ENCODE measurements at places on chromosomes 5 and 9.

DNA sequence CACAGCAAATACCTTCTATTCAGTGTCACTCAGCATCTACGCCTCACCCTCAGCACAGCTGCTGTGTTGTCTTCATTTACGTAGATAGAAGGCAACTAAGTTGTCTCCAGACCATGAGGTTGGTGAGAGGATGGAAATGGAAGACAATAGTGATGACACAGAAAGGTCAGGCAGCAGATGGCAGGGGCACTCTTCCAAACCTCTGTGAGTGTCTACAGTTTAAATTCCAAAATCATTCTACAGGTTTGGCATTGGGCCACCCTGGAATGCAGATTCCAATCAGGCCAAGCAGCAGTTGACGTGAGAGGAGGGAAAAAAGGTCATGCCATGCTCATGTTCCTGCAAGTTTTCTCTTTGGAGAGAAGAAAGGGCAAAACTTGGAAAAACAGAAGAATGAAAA lies 68.7 kb upstream of the ADAMTSL1 start:
- DNase-seq = no peak

DNA sequence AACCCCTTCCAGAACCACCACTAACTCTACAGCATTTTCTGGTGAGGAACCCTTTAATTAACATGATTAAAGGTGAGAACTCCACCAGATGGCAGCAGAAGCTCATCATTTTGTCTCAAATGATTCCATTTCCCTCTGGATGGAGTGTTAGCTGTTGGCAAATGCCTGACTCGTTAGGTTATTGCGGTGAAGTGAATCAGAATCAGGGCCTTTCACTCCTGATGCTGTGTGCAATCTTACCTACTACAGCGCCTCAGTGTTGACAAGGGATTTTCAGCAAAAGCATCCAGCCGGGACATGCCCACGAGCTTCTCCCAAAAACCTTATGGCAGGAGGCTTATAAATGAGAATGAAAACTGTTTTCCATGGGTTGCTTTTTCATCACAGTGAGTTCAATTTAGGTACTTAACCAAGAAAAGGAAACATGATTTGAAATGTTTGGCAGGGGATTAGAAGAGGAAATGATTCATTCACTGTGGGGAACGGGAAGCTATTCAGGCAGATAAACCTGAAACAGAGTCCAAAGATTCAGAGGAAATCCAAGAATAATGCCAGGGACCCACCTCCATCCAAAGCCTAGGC lies 48.0 kb upstream of the CAST start:
- DNase-seq = peak; percentile 60

DNA sequence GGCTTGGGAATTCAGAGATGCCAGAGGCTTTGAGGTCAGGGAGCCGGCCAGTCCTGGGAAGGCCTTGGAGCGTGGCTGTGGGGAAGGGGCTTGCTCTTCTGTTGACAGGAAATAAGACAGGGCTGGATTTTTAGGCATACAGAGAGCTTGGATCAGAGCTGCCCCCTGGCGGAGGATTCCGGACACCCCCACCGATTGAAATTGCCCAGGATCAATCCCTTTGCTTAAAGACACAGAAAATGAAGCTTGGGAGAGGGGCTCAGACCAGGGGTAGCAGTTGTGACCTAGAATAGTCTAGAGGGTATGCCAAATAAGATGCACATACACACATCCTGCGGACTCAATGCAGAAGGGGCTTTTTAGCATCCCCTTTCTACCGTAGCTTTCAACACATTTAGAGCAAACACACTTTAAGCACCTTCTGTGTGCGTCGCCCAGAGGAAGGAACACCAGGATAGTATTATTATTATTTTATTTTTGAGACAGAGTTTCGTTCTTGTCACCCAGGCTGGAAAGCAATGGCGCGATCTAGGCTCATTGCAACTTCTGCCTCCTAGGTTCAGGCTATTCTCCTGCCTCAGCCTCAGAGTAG lies 1.7 kb upstream of the NTMT1 start:
- DNase-seq = peak; percentile 69

DNA sequence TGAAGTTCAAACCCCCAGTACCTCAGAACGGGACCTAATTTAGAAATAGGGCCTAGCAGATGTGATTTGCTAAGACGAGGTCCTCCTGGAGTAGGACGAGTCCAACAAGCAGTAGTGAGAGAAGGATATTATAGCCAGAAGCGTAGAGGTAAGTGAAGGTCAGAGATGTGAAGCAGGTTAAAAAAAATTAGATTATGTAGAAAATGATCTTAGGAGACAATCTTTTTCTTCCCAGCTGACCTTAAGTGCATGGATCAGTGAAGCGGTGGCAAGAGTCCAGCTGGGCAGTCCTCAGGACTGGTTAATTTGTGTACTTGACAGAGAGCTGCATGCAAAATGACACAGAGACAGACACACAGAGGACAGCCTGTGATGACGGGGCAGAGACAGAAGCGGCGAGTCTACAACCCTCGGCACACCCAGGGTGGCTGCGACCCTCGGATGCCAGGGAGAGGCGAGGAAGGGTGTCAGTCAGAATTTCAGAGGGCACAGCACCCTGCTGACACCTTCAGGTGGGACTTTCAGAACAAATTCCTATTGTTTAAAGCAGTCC lies 131.4 kb upstream of the IRX4 start:
- DNase-seq = no peak

DNA sequence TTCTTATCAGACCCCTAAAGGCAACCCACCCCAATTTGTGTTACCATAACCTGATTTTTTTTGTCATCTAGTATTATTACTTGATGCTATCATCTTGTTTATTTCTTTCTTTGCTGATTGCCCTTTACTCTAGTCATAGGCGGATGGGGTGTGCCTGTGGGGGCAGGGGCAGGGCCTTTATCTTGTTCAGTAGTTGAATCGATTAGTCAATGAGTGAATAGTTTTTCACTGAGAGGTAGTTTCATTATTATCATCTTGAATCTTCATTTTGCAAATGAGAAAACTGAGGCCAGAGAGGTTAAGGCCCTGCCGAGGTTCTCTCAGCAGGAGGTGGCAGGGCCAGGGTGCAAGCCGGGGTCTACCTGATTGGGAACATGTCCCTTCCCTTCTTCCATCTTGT lies 9.4 kb upstream of the GM2A start:
- no peak for DNase-seq

- no peak for DNase-seq
Measured at GRCh38 chr9:123544007-123544827, 188.2 kb downstream of the CRB2 start.

DNA sequence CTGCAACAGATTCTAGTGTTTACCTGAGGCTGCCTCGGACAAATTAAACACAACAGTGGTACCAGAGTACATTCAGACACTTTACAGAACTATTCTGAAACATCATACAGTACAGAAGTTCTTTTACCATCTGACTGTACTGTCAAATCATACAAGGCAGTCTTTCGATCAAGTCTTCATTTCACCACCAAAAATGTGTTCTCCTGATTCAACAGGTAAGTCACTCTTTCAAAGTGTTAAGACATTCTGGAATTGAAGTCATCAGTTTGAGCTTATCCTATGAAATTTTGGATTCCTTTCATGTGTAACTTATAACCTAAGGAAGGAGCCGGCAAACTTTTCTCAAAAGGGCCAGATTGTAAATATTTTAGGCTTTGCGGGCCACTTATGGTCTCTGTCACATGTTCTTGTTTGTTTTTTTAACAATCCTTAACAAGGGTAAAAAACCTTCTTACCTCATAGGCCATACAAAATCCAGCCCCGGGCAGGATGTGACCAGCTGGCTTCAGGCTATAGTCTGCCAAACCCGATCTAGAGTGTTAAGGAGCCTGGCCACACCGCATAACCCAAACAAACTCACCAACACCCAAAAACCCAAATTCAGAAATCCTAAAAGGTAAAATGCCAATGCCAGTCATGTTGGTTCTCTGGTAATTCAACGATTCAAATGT lies 151.6 kb downstream of the DENND1A start:
- DNase-seq = no peak

DNA sequence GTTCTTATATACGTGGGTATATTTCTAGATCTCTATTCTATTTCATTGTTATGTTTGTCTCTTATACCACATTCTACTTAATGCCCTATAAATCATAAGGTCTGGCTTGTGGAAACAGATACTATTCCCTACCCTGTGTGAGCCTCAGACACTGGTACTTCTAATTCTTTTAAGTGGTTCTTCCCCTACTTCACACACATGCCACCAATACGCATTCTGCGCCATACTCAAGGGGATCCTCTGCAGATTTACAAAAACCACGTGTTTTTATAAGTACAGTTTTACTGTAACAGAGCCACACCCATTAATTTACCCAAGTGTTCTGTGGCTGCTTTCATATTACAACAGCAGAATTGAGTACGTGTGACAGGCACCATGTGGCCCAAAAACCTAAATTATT lies 195.6 kb downstream of the SAXO1 start:
- DNase-seq = no peak
